ENCODE measurements at places on chromosomes 2 and 18. TPM values are rescaled to one million over a fixed set of nuclear protein-coding genes. Genes with fewer than 3 reads are reported as not detected.

Gene CNTNAP5
- not detected for total RNA-seq

Gene SLC38A11
- total RNA-seq, result not detected

Gene TMEM200C
- not detected for total RNA-seq

Gene PCARE
- total RNA-seq, result not detected

Gene IL1RL2
- 1.1 TPM for total RNA-seq

Gene RPE
- 104 TPM for total RNA-seq

Data from myometrial cell (primary cell).